ENCODE measurements at places on chromosomes 3 and 15.

DNA sequence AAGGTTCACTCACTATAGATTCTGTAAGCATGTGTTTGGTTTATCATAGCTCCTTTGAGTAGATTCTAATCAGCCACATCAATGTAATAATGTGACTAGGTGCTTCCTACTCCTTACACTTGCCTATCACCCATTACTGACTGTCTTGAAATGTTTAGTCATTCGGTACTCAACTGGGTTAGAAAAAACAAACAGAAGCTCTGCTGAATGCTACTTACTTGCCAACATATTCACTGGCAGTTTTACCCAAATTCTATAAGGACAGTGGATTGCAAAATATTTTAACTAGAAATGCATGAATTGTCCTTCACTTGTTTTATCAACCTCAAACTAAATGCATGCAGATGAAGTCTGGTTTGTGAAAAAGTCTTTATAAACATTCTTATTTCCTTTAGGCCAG is 352.1 kb upstream of the ALCAM start:
- DNase-seq = no peak

DNA sequence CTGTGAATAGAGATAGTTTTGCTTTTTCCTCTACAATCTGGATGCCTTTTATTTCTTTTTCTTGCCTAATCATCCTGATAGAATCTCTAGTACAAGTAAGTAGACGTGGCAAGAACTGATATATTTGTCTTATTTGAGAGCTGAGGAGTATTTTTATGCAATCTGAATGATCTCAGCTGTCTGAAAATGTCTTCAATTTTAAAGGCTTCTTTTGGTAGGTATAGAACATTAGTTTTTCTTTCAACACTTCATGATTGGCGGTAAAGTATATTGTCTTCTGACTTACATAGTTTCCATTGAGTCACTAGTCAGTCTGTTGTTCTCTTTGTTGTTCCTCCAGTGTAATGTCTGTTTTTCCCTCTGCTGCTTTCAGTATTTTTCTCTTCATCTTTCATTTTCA is 31.3 kb downstream of the MGA start:
- DNase-seq = no peak

DNA sequence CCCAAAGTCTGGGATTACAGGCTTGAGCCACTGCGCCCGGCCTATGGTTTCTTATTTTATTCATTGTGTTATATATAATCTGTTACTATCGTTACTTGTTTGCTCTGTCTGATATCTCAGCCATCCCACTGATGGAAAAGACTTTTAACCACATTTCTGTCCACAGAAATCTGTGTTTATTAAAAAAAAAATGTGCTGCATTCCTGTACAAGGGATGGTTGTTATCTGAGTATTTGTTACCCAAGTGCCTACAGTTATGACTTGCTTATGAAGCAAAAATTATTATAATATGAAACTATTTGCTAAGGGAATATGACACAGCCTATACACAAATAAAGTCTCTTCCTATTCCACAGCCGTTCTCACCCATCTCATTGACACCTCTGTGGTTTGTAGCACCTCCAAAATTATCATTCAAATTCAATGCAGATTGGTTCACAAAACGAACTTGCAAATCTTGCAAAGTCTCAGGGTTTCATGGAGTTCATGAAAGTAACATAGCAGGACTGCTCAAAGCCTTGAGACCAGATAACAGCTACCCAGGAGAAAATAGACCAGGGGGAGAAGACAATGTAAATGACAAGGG is 47.4 kb upstream of the UBE2E1 start:
- no peak for DNase-seq

DNA sequence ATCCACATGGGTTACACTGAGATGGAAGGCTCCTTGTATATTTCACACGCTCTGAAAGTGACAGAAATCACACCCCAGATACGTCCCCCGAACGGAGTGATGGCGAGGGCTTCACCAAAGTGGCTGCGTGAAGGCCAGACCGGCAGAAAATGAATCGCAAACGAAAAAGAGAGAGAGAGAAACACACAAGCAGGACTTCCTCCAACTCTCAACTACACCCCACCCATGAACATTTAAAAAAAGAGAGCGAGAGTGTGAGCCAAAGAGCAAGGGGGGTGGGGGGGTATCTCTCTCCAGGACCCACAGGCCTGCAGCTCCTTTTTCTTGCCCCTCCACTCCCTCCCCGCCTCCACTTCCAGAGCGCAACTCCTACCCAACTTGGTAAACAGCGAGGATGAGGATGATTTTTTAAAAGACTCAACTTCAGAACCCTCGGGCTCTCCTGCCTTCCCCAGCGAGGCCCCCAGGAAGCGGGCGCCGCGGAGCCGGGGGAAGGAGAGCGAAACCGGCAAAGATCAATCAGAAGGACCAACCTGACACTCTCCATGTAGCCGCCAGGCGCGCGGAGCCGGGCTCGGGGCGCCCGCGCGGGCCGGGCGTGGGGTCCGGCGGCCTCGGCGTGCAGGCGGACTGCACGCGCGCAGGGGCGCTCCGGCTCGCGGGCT is 519.1 kb downstream of the FOXP1 start:
- DNase-seq = no peak

GRCh38 chr15:28993720-28994053 is 107.9 kb downstream of the APBA2 start:
- DNase-seq = no peak

DNA sequence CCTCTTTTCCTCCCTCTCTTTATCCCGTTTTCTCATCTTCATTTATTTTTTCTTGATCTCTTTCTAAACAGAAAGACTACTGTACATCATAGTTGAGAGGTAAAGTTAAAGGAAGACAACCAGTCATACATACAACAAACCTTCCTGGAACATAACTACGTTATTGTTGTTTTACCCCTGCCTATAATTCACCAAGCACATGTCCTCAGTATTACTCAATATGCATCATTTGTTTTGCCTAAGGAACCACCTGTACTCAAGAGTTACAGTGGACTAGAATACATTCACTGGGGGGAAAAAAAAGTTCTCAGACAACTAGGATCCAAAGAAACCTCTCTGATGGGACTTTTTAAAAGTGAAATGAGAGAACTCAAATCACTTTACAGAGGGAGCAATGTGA is 344.7 kb upstream of the RBMS3 start:
- no peak for DNase-seq

DNA sequence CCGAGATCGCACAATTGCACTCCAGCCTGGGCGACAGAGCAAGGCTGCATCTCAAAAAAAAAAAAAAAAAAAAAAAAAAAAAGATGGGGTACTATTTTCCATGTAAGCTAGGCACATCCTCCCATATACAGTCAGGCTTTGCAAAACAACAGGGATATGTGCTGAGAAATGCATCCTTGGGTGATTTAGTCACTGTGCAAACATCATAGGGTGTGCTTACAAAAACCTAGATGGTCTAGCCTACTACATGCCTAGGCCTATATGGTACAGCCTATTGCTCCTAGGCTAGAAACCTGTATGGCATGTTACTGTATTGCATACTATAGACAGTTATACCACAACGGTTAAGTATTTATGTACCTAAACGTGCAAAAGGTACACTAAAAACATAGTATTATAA is 75.0 kb downstream of the TTBK2 start:
- DNase-seq = no peak

GRCh38 chr3:194123726-194124125 is 12.2 kb upstream of the HES1 start:
- DNase-seq = no peak

- DNase-seq = no peak
These were observed 1.7 kb upstream of the PPARG start for GRCh38 chr3:12286927-12287726.

GRCh38 chr3:168989396-168989795 is 674.1 kb downstream of the MECOM start:
- DNase-seq = no peak

DNA sequence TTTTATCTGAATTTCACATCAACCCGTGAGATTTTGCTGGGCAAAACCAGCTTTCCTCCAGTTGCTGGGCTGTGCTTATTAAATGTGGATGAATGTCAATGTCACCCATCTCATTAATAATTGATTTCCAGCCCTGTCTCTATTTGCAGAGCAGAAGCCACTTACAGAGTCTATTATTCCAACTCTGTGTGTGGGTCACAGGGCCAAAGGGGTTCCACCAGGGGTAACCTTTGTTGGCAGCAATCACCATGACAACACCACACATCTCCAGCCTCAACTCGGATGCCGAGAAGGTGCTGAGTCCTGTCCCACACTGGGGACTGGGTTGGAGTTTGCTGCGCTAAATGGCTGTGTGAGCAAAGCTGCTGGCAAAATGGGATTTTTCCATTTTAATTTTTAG is 51.1 kb upstream of the WNT5A start:
- DNase-seq = no peak

DNA sequence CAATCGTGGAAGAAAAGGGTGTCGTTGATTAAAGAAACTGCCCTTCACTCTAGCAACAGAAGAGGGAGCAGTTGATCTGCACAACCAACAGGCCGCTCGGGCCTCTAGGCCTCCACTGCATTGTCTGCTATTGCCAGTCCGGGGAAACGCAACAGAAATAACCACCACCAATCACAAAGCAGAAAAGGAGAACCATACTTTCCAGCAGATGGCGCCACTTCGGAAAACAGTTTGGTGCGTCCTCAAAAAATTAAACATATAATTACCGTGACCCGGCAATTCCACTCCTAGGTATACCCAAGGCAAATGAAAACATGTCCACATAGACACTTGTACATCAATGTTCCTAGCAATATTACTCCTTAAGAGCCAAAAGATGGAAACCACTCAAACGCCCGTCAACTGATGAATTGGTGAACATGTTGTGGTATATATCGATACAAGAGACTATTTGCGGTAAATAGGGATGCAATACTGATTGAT is 154.1 kb downstream of the TJP1 start:
- no peak for DNase-seq

DNA sequence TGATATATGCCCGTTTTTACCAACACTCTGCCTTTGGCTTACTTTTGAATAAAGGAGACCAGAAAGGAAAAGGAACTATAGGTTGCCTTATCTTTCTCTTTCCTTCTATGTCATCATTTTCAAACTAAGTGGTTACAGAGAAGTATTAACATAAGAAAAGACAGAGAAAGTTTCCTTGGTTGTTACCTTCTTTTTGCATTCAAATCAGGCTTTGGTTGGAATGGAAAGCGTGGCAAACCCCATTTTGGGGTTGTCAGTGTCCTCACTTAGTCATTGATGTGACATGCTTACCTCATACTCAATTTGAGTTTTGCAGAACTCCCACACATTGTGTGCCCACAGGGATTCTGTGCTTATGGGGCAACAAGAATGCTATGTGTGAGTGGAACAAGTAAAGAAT is 3.7 kb upstream of the THRB start:
- DNase-seq = no peak

DNA sequence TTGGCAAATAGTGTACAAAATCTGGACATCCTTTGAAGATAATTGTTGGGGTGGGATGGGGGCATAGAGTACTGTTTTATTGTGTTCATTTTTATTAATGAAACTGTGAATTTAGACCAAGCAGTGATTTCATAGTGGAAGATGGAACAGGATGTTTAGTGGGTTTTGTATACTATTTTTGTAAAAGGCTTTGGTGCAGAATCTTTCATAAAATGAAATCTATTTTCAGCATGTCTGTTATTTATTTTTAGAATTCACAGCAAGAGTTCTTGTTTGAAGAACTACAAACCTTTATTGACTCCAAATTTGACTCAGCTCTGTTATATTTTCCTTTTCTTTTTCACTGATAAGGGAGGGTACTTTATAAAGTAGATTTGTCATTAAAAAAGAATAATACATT is 145.4 kb downstream of the AKAP13 start:
- DNase-seq = no peak

GRCh38 chr3:120145542-120146285 is 51.5 kb upstream of the GSK3B start:
- no peak for DNase-seq

DNA sequence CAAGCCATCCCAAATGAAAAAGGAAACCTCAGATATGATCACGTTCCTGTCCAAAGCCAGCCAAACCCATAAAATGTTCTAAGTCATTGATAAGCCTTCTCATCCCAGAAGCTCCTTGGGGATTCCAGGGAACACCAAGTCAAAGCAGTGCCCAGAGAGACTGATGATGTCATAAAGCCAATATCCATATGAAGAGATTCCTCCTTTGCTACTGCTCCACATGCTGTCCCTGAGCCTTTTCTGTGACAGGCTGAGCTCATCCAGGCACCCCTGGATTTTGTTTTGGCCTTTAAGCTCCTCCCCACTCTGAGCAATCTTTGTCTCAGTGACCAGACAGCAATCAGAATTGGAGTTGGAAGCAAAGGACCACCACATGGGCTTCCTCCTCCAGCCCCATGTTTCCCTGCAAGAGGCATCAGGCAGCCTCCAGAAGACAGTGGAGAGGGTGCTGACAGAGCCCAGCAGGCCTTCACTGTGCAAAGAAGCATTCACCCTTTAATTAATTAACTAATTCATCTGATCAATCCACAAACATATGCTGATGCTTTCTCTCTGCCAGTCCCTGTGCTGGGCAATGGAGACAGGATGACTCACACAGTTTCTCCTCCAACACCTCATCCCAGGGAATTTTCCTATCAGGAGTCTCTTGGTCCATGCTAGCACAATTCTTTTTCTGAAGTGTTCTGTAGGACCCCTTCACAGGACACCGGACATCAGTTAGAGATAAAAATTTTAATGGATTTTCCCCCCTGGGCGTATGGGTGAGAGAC is 25.0 kb downstream of the MEX3B start:
- no peak for DNase-seq

- no peak for DNase-seq
These were observed 169.4 kb upstream of the ZNF385D start for GRCh38 chr3:21920421-21920861.
